ENCODE measurements at places on chromosomes 12 and 14. TPM values are rescaled to one million over a fixed set of nuclear protein-coding genes. Genes with fewer than 3 reads are reported as not detected.

The RBM19 gene
- 21.8 TPM for total RNA-seq

The RNF212B gene
- not detected for total RNA-seq

The LRP1-AS gene
- not detected for total RNA-seq

The FBLN5 gene
- total RNA-seq, result 1.4 TPM

The PKP2 gene
- 37.1 TPM for total RNA-seq

The OTX2 gene
- total RNA-seq, result not detected
